ENCODE measurements at places on chromosomes 13 and 19.

DNA sequence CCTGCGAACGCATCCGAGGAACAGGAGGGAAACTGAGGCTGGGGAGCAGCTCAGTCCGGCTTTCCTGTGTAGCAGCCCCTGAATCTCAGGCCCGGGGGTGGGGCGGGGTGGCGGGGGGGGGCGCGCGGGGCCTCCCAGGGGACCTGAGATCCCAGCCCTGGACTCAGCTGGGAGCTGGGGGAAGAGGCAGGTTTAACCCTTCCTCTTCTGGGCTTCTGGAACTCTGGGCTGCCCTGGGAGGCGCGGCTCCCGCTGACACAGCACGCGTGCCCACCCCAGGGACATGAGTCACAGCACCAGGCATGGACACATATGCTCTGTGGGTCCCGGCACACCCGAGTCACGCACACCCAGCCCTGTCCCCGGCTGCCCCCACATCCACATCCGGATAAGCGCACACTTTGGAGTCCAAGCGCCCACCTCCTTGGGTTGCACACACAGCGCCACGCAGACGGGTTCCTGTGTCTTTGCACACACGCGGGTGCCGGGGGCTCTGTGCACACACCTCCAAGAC is 3.5 kb upstream of the CIRBP start:
- peak; percentile 64 for DNase-seq

DNA sequence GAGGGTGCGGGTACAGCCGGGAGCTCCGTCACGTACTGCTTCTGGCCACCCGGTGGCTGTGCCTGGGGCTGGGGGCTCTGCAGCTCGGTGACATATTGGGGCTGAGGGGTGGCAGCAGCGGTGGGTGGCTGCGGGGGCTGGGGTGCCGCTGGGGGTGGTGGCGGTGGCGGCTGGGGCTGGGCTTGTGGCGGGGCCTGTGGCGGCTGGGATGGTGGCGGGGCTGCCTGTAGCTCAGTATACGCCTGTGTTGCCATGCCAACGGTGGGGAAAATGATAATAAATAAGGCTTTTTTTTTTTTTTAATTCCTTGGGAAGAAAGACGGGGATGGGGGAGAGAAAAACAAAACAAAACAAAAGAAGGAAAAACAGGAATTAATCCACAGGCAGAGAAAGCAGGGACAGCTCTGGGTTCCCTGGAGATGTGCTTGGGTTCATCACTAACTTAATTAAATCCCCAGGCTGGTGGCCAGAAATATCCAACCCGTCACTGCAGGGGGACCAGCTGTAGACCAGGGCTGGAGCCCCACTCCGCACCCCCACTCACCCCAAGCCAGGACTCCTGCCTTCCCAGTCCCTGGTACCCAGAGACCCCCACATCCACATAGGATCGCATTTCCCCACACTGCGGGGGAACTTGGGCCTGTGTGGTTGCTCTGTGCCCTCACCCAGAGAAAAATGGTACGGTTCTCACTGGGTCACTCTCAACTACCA is 12.4 kb downstream of the RFX1 start:
- no peak for DNase-seq

GRCh38 chr19:22545751-22546150 is 88.4 kb upstream of the ZNF492 start:
- DNase-seq: no peak

DNA sequence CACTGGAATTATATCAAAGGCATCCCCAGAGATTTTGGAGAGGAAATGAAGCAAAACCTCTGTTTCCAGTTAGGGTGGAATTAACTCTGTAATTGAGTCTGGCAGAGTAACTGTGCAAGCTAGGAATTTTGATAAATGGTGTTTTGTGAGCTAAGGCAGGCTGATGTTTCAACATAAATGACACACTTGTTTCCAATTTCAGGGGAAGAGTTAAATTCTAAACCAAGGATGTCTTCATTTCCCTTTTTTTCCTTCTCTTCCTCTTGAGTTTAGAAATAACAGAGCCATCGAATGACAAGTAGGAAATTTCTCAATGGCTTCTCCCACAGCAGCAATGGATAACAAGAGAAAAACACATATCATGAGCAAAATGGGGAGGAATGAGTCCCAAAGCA is 131.2 kb downstream of the IRS2 start:
- no peak for DNase-seq
